ENCODE measurements at places on chromosomes 2 and 18. TPM values are rescaled to one million over a fixed set of nuclear protein-coding genes. Genes with fewer than 3 reads are reported as not detected.

SLC8A1 gene
- total RNA-seq, result 999 TPM

ZNF532 gene
- 64.1 TPM for total RNA-seq

- DNase-seq, result no peak
Measured at GRCh38 chr2:113760400-113760799, 4.0 kb upstream of the SLC35F5 start.

- DNase-seq, result no peak
Measured at GRCh38 chr2:11990576-11990975, 244.1 kb downstream of the LPIN1 start.

DNA sequence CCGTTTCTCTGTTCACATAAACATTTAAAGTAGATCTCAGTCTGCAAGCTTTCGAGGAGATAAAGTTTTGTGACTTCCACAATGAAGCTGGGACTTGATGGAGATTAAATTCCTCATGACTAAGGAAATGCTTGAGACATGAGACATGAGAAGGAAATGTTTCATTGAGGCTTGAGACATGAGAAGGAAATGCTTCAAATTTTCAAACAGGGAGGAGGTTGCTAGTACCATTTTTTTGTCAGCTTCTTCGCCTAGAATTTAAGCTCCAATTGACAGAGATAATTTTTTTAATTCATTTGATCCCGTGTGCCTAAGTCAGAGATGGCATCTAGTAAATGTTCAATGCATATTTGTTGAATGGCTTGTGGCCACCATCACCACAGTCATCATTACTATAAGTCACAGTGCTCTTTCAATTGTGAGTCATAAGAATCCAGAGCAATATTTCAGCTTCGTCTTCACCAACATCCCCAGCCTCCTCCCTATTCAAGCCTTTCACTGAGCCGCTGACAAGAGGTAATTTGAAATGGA, 543 bp upstream of the MARCHF4 start:
- DNase-seq, result no peak

GRCh38 chr2:238123218-238123971, 15.1 kb upstream of the KLHL30 start:
- peak; percentile 46 for DNase-seq

DNA sequence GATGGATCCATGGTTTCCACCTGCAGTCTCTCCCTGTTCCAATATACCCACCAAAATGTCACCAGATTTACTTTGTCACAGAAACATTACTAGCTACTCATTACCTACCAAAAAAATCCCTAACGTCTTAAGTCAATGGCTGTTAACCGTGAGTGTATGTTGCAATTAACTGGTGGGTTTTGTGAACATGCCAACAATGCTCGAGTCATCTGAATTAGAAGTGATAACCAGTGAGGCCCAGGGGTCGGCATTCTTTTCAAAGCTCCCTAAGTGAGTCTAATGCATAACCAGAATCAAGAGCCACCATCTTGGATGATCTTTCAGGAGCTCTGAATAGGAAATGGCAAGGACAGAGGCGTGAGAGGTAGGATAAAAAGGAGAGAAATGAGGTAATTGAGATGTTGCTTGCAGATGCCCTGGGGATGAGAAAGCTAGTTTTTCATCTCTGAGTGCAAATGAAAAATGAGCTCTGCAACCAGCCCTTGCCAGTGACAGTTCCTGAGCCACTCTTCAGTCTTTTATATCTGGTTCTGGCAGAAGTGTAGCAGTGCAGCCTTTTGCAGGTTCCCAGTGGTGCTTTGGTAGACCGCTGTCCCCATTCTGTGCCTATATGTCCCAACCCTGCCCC, 130.0 kb upstream of the RND3 start:
- no peak for DNase-seq
